Fibroblast of skin of left quadriceps (primary cell): ENCODE measurements at places on chromosomes 6 and 20.

- no peak for DNase-seq
Observed at GRCh38 chr6:25456249-25457040, 177.3 kb downstream of the CARMIL1 start.

DNA sequence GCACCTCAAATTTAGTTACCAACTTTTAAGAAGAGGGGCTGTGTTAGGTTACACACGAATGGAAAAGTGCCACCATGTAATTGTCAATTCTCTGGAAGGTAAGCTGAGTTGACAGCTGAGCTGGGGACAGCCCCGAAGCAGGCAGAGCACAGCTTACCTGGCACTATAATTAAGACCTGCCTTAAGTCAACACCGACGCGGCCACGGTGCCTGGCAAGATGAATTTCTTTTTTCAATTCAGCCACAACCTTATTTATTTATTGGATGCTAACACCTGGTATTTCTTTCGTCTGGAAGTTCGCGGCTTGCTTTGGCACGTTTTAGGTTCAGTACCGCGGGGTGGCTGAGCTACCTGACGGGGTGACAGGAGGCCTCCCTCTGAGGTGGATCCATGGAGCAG is 40.6 kb upstream of the NFATC2 start:
- no peak for DNase-seq

DNA sequence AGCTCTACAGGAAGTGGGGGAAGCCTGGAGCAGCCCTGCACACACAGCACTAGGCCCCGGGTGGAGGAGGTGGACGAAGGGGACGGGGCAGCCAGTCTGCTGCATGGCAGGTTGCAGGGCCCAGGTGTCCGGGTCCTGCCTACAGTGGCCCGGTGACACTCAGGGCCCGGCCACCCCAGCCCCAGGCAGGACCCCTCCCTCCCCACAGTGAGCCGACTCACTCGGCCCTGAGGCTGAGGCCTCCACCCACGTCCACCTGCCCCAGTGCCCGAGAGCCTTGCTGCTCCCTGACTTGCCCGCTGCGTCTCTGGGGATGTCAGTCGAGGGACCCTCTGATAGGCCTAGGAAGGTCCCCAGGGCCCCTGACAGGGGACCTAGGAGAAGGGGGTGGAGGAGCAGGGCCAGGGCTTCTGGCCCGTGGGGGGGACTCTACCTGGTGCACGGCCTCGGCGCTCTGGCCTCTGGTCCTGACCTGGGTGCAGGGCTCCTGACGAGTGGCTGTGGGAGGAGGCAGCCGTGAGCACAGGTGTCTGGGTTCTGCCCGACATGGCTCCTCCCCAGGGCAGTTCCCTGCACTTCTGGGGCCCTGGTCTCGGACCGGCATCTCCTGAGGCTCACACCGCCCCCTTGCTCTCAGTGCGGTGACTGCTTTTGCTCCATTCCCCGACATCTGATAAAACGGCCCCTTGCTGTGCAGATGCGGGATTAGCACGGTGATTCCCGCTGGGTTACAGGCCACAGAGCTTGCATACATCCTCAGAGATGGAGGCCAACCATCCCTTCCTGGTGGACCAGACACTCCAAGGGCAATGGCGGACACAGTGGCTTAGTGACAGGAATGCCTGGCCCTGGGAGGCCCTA is 20.1 kb downstream of the FRMD1 start:
- DNase-seq: no peak

DNA sequence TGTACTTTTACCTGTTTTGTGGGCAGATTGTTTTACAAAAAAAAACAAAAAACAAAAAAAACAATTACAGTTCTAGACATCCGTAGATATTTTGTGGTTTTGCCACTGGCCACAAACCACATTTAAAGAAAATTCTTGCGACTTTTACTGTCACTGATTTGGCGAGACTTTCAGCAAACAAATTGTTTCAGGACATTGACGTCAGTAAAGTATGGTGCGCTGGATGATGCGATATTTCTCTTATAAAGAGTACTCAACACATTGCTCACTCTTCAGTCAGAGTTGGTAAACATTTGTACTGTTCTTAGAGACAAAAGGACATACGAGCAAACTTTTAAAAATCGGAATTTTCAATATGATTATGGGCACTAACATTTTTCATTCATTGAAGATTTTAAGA is 229.8 kb downstream of the HAO1 start:
- no peak for DNase-seq

DNA sequence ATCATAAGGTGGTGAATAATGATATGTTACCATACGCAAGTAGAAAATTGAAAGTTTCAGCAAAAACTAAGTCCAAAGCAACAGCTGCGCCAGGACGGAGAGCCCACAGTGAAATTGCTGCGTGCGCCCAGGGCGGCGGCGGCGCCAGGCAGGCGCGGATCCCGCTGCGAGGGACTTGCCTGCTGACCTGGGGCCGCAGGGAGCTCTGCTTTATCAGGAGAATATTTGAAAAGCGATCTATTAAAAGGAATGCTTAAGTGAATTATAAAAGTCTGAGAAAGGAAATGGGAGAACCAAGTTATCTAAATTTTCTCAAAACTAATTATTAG is 85.4 kb downstream of the THBS2 start:
- no peak for DNase-seq

DNA sequence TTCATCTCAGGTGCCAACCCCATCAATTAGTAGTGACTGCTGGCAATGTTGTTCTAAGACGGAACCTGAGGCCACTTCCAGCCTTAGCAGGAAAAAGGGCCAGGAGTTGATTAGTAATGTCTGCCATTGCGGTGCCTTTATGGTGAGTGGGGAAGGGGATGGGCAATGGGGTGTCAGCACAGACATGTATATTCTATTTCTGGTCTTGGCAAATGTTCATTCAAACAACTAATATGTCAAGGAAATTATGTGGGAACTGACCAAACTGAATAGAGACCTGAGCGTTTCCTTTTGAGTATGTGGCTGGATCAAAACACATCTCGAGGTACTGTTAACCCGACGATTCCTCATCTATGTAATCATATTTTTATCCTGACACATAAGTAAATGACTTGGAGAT is 34.6 kb upstream of the BMP2 start:
- DNase-seq: no peak

DNA sequence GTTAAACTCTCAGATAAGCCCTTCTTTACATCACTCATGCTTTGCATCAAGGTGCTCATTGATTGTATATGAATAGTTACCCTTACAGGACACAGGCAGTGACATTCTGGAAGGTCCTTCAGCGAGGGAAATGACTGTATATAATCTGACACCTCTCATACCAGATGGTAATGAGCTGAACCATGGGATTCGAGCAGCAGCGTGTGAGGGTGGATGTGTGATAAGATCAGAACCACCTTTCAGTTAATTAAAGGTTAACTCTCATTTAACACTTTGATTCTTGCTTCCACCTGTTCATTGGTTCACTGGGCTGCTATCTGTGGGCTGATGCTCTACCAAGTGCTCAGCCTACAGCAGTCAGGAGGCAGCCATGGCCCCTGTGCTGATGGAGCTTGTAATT is 24.2 kb downstream of the NEDD9 start:
- DNase-seq: no peak

- no peak for DNase-seq
Observed at GRCh38 chr6:6006428-6007365, at the start of gene NRN1. NRN1 (minus strand) TSS chr6:6006925; CDS start chr6:6006749, 176 bp downstream.

- DNase-seq: no peak
Observed at GRCh38 chr6:12288211-12288618, 1.9 kb upstream of the EDN1 start.

DNA sequence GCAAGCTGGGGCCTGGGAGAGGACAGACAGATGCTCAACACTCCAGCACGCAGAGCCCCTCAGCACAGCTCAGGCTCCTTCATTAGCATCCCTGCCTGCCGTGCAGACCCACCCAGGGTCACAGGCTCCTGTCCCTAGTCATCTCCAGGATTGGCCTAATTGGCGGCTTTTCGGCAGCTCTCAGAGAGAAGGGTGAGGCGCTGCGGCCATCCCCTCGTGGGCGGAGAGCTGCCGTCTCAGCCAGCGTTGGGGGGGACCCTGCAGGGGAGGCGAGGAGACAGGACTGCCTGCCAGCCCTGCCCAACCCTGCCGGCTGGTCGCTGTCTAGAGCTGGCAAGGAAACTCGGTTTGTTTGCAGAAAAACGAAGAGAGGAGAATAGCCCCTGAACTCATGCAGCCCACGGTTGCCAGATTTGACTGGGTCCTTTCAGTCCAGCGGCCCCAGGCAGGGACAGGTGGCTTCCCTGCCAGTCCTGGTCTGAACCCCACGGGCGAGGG is 26.8 kb downstream of the BHLHE23 start:
- DNase-seq: no peak

GRCh38 chr20:3014179-3014578 is 29.2 kb upstream of the GNRH2 start:
- DNase-seq: no peak

DNA sequence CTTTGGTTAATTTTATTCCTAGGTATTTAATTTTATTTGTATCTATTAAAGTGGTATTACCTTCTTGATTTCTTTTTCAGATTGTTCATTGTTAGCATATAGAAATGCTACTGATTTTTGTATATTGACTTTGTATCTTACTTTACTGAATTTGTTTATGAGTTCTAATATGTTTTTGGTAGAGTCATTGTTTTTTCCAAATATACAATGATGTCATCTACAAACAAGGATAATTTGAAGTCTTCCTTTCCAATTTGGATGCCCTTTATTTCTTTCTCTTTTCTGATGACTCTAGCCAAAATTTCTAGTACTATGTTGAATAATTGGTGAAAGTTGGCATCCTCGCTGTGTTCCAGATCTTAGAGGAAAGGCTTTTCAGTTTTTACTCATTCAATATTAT is 43.0 kb upstream of the HMGCLL1 start:
- DNase-seq: no peak

DNA sequence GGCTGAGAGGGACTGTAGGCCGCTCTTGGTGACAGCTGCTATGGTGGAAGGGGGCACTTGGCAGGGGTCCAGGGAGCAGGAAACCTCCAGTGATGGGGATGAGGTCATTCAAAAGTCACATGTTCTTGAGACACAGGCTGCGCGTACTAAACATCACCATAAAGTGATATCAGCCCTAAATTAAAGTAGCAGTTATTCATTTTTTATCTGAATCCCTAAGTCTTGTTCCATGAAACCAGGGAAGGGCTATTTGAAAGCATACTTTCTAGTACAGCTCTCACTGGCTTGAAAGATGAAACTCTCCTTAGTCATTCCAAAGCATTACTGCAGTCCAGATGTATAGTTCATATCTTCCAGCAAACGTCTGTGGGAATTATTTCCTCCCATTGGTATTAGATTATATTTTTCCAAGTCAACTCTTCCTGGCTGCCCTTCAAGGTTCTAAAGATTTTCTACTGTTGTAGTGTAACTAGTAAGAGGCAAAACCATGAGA is 373.1 kb downstream of the CD109 start:
- DNase-seq: peak; percentile 86
